ENCODE measurements at places on chromosomes 12 and 14.

GRCh38 chr12:90621927-90622326 is 333.0 kb downstream of the CCER1 start:
- DNase-seq: no peak

DNA sequence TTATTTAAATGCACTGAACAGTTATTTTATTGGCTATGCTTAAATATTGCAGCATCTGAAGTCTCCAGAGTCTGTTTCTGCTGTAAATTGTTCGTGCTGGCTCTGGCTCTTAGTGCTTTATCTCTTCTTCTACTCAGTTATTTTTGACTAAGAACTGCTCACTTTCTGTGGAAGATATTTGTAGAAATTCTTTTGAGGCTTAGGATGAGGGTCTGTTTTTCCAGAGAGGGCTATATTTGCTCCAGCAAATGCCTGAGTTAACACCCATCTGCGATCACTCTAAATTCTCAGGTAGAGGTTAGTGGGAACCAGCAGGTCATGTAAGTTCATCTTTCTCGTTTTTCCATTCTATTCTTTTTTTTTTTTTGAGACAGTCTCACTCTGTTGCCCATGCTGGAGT is 71.1 kb downstream of the ARL6IP4 start:
- no peak for DNase-seq

DNA sequence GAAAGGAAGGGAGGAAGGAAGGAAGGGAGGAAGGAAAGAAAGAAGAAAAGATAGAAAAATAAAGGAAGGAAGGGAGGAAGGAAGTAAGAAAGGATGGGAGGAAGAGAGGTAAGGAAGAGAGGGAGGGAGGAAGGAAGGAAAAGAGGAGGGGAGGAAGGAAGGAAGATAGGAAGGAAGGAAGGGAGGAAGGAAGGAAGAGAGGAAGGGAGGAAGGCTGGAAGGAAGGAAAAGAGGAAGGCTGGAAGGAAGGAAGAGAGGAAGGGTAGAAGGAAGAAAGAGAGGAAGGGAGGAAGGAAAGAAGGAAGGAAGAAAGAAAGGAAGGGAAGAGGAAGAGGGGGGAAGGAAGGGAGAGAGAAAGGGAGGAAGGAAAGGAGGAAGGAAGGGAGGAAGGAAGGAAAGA is 12.8 kb upstream of the WIF1 start:
- DNase-seq: no peak

DNA sequence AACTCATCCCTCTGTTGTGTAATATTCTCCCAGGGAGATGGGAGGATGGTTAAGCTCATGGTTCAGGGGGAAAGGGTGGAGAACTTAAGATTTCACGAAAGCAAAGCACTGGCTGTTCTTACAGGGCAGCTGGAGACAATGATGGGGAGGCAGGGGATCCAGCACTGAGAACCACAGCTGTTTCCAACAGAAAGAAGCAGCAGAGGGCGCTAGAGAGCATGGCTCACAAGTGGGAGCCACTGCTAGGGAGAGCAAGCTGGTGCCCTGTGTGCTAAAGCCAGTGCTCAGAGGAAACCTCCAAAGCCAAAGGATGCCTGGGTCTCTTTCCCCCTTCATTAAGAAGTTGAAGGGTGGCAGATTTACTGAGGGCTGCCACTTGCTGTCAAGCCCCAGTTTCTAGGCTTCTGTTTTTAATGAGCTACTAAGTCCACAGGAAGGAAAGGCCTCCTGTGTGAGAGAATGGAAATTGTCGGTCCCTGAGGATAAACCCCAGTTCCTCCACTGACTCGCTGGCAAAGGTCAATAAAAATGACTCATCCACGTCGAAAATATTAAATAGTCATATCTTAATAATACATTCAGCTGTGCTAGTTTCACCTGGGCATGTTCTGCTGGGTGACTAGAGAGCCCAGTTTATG is 199.7 kb downstream of the ANO2 start:
- peak; percentile 22 for DNase-seq

DNA sequence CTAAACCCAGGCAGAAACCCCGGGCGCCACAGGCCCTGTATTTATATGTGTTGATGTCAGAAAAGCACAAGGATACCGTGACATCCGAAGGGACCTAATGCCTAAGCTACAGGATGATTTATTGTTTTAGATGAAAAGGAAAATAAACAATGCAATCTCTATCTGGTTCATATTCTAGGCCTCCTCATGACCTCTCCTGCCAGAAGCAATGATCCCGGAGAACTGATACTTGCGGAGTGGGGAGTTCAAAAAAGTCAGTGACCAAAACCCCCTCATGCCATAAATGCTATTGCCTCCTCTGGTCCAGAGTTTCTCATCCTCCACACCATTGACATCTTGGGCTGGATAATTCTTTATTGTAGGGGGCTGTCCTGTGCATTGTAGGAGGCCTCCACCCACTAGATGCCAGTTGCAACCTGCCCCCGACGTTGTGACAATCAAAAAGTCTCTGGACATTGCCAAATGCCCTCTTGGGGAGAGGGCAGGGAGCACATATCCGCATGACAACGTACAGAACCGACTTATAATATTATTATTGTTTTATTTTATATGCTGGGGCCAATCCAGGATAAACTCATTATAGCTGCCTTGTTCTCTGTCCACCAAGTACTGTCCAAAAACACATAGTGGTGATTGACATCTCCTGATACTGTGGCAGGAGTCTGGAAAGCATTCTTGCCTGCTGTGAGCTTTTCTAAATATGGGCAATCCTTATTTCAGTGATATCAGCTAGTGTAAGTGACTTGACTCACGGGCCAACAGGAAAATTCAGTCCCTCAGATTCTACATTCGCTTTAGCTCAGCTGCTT is 1.1 kb upstream of the CSRP2 start:
- DNase-seq: no peak

DNA sequence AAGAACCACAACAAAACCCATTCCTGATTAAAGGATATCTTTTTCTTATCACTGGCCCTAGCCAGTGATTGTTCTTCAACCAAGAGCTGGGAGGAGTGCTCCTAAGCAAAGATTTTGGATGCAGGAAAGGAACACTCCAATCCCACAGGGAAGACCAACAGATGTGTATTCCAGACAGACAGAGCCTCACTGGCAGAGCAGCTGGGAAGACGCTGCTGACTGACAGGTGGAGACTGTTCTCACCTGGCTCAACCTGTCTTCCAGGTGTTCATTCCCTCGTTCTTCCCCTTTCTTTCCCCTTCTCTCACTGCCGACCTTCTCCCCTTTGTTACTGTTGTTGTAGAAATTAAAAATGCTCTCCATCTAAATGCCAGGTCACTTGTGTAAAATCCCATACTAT is 89.7 kb upstream of the CCDC198 start:
- DNase-seq: no peak

- DNase-seq: no peak
Observed at GRCh38 chr14:77314539-77315457, 5.9 kb downstream of the POMT2 start.

DNA sequence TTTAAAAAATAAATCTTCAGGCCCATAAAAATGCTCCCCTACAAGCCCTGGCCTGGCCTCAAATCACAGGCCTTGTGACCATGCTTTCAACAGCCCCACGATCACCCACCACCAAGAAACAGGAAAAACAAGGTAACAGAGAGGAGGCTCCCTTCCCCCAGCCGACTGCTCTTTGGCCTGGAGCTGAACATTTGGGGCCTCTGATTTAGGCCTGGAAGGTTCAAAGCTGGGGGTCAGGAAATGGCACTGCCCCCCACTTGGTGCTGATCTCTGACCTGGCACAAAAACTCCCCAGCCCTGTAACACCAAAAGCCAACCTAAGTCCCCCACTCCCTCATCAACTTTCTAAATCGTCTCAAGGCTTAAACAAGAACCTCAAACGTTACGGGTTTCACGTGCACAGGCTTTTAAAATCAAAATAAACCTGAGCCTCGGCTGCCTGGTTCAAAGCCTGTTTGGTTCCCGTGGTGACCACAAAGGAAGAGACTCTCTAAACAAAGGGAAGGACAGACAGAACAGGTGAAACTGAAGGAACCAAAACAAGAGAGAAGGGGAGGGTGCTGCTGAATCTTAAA is 9.0 kb downstream of the ACTN1 start:
- no peak for DNase-seq

GRCh38 chr14:60744566-60744965 is 10.0 kb downstream of the MNAT1 start:
- no peak for DNase-seq

DNA sequence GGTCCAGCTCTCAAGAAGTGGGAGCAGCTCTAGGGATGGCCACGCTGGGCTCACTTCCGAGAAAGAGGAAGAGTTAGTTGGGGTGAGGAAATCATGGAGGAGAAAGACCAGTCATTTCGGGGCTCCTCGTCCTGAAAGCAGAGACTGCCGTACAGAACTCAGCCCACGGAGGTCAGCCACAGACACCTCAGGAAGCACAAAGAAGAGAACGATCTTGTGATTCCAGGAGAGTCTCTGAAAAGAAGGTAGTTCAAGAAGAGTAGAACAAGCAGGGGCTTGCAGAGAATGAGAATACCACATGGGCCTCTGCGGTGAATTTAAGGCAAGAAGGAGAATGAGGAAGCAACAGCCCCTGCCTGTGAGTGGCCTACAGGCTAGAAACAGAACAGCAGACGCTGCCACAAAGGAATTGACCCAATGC is 311.9 kb downstream of the CACNA1C start:
- no peak for DNase-seq

DNA sequence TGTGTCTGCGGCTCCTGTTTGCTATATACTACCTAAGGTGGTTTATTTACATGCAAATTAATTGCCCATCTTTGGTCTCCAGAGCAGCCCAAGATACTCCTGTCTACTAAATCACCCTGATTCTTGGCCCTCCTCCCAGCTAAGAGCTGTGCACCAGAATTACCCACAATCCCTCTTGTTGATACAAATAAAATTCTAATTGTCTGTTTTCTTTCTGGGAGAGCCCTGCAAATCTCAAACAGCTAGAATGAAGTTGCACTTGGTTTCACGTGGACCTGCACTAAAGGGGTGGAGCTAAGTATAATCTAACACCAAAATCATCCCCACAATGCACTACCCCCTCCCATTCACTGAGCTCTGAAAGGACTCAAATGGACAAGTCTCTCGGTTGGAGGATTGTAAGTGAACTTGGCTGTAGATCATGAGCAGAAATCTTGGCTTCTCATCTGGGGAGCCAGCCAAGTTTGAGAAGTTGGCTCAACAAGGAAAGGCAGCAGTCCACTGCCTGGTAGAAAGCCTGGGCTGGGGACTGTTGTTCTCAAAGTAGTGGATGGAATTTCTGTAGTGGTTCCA is 6.6 kb downstream of the MAX start:
- DNase-seq: no peak

GRCh38 chr12:124947561-124948398 is 33.3 kb upstream of the UBC start:
- no peak for DNase-seq

GRCh38 chr12:17802657-17803641 is 287.0 kb downstream of the RERGL start:
- DNase-seq: no peak

DNA sequence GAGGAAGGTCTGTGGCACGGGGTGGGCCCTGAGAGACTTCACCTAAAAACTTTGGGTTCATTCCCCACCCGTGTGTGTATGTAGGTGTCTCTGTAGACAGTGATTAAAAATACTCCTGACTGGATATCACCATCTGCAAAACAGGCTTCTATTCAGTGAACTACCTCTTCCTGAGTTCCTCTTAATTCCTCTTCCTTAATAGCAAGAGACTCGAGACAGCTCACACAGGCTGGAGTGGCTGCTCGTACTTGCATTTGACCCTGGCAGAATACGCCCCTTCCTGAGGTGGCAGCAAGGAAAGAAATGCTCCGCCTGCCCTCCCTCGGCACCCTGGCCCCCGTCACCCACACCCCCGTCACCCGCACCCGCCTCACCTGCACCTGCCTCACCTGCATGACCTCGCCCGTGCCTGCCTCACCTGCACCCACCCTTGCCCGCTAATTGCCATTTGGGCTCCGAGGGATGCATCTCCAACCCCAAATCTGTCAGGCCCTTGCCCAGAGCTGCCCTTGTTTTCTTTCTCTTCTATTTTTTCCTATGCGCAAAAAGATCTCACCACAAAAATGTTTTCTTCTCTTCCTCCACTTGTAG is 90.0 kb downstream of the FBXL14 start:
- no peak for DNase-seq

GRCh38 chr12:46524778-46525177 is 152.2 kb upstream of the SLC38A2 start:
- no peak for DNase-seq

GRCh38 chr12:70796989-70797388 is 123.5 kb downstream of the PTPRR start:
- no peak for DNase-seq

GRCh38 chr12:2290091-2290490 is 237.3 kb downstream of the CACNA1C start:
- no peak for DNase-seq

GRCh38 chr14:75213172-75213571 is 36.8 kb upstream of the TMED10 start:
- no peak for DNase-seq

- DNase-seq: no peak
Observed at GRCh38 chr12:127360580-127360979, 906.4 kb upstream of the TMEM132C start.

- no peak for DNase-seq
Observed at GRCh38 chr14:29458547-29458946, 469.1 kb downstream of the PRKD1 start.

DNA sequence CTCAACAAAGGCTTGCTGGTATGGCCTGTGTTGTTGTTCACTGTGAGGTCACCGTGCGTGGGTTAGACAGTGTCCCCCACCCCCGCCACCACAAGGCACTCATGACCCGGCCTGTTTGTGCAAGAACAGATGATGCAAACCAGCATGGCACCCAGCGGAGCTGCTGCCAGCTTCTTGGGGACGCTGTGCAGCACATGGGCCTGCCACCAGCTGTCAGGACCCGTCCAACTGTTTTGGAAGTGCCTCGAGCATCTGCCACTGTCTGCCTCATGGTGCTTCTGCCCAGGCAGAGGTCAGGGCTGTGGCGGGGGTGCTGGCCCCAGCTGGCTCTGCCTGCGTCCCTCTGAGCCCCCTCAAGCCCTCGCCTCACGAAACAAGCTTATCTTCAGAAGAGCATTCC is 1.5 kb downstream of the ASB2 start:
- no peak for DNase-seq

GRCh38 chr12:27213830-27214787 is 30.0 kb upstream of the STK38L start:
- no peak for DNase-seq

- no peak for DNase-seq
Observed at GRCh38 chr12:3216097-3216496, 138.9 kb downstream of the TSPAN9 start.

DNA sequence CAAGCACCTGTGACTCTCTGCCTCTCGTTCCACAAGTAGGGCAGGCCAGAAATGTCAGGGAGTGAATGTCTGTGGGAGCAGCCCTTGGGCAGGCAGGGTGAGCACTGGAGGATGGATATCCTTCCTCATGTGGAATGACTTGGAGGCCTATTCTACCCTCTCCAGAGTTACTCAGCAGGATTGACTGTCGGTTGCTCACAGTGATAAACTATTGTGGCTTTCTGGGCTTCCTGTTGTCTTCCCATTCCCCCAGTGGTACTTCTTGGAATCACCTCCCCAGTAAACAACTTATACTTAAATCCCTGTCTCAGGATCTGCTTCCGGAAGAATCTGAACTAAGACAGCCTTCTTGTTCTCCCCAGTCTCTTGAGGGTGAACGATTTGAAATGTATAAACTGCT is 79.6 kb upstream of the MANSC4 start:
- DNase-seq: no peak

GRCh38 chr14:94524093-94524492 is 14.8 kb upstream of the SERPINA12 start:
- no peak for DNase-seq

All from stimulated activated CD4-positive, alpha-beta T cell treated with anti-CD3 and anti-CD28 coated beads, Interleukin-1b, Interleukin-23, amount 100 ng/mL, for 4 hours (primary cell).